Urinary bladder (tissue), 4 donors: ENCODE measurements at places on chromosomes 12 and 14.

GRCh38 chr12:6361834-6362233, 13.5 kb downstream of the SCNN1A start:
- DNase-seq: no peak

- DNase-seq: no peak
Observed at GRCh38 chr12:60078026-60078425, 482.2 kb downstream of the SLC16A7 start.

- no peak for DNase-seq
Observed at GRCh38 chr12:132550014-132550802, 60.2 kb downstream of the LRCOL1 start.

DNA sequence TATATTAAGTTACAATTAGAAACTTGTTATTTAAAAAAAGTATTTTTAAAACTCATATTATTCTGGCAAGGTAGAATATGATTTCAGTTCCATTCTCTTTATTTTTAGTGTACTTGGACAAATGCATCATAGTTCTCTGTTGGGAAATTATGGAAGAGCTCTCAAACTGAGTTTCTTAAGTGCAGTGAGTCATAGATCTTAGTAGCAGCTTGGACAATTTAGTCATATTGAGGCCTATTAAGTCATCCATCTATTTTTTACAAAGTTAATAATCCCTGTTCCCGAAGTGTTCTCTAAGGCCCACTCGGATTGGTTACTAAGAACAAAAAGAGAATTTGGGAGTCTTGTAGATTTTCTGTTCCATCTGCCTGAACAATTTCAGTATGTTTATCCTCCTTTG, 113.9 kb downstream of the ANO4 start:
- no peak for DNase-seq

- no peak for DNase-seq
Observed at GRCh38 chr12:60724475-60724874, 1128.6 kb downstream of the SLC16A7 start.

DNA sequence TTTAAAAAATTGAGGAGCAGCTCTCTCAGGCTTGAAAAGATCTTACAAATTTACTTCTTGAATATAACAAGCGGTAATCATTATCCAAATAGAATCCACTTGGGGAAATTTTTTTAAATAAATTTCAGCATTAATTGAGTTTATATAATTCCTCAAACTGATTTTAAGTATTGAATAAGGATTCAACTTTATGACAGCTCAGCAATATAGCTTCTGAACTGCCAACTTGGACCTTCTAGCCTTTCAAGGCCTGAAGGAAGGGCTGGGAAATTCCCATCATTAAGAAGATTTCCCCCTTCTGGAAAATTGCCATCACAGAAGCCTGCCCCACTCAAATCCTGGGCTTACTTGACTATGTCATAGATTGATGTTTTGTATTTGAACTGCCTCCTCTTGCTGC, 57.5 kb upstream of the GARIN2 start:
- no peak for DNase-seq

GRCh38 chr12:20410734-20411133, 42.4 kb downstream of the PDE3A start:
- no peak for DNase-seq

DNA sequence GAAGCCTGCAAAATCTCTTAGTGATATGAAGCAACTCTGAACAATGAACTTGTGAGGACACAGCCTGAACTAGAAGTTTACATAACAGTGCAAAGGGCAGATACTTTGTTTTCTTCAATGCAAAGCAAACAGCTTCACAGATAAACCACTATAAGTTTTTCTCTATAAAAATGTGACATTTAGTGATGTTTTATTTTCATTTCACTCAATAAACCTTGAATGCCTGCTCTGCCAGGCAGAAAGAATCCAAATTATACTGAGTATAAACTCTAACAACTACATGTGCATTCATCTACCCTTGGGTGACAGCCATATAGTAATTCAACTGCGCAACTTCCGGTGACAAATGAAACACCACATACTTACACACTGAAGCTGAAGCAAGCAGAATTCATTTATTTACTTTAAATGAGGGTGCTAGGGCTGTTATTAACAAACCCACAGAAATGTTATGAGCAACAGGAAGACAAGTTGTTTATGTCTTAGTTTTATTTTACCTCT, 10.3 kb downstream of the DCP1B start:
- no peak for DNase-seq

DNA sequence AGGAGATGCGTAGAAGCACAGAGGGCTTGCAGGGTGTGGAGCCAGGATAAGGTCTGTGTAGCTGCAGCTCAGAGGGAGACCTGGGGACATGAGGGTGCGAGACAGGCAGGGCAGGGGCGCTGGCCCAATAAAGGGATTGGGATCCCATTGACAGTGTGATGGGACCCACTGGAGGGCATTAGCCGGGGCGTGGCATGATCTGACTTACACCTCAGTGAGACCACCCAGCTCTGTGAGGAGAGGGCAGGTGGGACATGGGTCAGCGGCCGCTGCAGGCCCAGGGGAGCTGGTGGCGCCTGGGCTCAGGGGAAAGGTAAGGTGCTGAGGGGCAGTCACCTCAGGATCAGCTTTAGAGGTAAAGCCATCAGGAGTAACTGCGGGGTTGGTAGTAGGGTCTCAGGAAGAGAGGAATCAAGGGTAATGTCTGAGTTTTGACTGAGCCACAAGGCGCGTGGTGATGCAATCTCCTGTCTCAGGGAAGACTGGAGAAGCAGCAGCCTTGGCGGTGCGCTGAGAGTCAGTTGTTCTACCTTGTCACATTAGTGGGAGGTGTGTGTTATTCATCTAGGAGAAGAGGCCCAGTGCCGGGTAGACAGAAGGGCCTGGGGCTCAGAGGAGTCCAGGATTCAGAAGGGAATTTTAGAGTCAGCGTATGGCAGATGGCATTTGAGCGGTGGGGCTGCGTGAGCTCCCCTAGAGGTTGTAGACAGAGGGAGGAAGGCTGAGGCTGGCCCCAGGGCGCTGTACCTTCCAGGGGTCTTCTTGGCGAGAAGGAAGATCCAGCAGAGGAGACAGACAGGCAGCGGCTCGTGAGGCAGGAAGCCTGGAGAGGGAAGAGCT, 30.8 kb upstream of the BDKRB2 start:
- no peak for DNase-seq

GRCh38 chr14:76396714-76397187, 20.8 kb downstream of the ESRRB start:
- no peak for DNase-seq

DNA sequence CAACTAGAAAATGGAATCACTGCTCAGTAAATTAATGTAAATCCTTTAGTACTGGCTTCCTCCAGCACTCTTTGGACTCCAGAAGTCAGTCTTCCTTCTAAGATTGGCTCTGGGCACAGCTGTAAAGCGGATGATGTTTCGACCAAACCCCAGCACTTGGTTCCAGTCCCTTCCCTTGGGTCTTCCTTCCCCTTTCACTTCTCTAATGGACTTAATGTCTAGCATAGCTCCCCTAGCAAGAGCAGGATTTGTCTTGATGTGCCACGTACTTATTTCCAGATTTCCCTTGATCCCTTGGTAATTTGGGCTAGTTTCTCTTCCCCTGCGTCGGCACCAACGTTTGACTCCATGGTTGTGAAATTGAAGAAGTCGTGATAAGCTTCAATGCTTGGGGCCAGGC, 28.3 kb downstream of the C12orf75 start:
- DNase-seq: no peak
